SW480 (cell line): ENCODE measurements at places on chromosomes 11 and 22.

GRCh38 chr11:13772223-13773046 lies 104.0 kb downstream of the FAR1 start:
- DNase-seq: peak; percentile 74

DNA sequence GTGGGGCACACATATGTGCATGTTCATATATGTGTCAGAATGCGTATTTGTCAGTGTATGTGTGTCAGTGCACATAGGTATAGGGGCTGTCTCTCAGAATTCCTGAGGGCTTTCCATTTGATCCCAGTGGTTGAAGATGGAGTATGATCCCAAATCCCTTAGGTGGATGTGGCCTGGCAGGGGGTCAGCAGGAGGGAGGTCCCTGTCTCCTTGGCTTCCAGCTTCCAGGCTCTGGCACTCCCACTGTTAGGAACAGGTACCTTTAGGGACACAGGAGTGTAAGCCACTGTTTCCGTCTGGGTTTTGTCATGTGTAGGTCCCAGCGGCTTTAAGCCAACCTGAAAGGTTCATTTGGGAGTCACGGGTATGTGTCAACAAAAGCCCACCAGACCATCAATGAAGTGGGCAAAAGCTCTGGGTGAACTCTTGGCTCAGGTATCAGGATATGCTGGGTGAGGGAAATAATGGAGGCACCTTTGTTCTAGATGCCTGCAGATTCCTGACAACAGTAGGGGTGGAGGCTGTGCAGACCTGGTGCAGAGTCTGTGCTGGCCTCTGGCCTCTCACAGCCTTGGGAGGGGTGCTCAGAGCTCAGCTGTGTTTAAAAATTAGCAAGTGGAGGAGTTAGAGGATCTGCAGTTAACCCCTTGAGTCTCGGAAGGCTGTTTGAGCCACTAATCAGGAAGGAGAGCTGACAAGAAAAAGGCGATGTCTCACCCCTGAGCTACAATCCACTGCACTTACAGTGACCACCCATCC lies 9.0 kb downstream of the KCNQ1OT1 start:
- no peak for DNase-seq

GRCh38 chr11:115627666-115628460 lies 123.6 kb upstream of the CADM1 start:
- no peak for DNase-seq

DNA sequence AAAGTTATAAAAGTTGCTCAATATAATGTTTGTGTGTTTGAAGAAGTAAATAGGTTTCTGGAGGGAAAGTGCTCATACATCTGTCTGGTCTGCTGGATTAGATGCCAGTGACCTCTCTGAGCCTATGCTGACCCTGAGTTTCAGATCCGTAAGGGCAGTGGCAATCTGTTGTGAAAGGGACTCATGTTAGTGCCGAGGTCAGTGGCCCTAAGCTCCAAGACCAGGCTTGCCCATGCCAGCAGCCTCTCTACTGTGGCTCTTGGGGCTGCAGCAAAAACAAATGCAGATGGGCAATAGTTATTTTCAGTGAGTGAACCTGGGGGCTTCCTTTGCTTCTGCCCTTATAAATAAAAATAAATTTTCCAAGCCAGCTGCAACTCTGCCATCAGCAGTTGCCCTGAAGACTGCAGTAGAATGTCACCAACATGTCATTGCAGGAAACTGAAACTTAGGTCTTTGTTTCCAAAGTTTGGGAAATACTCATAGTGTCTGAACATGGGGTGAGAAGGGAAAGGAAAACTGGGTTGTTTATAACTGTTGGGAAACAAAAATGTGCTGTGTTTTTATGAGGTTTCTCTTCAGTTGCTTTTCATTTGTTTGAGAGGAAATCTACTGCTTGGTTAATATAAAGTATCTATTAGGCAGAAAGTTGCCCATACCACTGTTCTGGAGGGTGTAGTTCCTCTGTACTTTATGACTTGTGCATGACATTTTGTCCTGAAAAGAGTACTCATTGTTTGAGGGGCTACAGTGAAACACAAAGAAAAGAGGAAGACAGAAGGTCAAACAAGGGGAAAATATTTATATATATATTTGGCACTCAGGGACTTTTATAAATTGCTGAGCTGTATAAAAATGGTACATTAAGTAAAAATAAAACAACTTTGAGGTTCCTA lies 9.5 kb upstream of the MS4A4E start:
- no peak for DNase-seq

DNA sequence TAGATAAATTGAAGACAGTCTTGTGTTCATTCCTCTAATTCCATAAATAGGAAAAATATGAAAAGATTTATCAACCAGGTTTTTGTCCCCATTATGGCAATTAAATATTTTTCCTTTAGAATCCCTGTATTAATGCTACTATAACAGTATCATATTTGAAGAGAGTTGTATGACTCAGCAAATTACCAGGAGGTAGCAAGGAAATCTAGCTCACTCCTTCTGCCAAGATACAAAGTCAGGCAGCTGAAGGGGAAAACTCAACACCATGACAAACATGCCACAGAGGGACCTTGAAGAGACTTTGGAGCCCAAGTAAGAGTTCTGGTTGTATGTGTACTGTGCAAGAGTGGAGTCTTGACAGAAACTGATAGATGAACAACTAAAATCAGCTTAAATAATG lies 143.3 kb downstream of the GUCY1A2 start:
- no peak for DNase-seq

DNA sequence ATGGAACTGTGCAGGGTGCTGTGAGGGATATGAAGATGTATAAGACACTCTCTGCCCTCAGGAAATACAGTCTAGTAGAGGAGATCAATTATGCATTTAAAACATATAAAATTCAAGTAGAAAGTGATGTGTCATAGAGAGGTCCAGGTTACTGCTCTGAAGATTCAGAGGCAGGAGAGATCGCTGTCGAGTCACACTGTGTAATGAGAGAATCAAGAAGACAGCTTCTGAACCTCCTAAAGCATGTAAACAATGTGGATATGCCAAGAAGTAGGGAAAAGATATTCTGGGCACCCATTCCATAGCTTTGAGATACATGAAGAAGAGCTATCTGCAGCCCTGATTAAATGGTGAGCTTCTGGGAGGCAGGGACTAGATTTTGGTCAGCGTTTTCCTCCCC lies 16.7 kb downstream of the SSH3 start:
- DNase-seq: no peak

GRCh38 chr22:42825796-42826195 lies 31.3 kb downstream of the ARFGAP3 start:
- DNase-seq: no peak

DNA sequence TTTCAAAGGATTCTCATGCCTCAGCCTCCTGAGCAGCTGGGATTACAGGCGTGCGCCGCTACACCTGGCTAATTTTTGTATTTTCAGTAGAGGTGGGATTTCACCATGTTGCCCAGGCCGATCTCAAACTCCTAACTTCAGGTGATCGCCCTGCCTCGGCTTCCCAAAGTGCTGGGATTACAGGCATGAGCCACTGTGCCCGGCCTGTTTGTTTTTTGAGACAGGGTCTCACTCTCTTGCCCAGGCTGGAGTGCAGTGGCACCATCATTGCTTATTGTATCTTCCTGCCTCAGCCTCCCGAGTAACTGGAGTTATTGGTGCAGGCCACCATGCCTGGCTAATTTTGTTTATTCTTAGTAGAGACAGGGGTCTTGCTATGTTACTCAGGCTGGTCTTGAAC lies 8.1 kb downstream of the FADS2 start:
- DNase-seq: no peak

GRCh38 chr22:48378673-48379072 lies 1449.0 kb downstream of the BRD1 start:
- no peak for DNase-seq

GRCh38 chr11:7520011-7520942 lies 6.5 kb downstream of the PPFIBP2 start:
- DNase-seq: no peak

GRCh38 chr11:35494957-35495490 lies 30.4 kb downstream of the PAMR1 start:
- DNase-seq: no peak

DNA sequence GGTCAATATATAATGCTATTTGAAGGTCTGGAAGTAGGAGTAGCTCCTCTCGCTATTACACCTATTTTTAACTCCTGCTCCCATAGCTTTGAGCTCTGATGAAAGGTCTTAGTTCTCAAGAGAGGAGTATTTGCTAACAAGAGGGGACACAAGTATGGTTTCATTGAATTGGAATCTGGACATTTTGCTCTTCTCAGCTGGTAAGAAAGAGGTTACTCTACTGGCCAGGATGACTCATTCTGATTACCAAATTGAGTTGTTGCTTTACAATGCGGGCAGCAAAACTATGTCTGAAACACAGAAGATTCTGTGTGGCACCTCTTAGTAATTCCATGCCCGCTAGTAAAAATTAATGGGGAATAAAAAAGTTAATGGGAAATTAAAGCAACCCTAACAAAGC lies 63.6 kb upstream of the EP300 start:
- peak; percentile 53 for DNase-seq

- peak; percentile 11 for DNase-seq
Observed at GRCh38 chr11:87878373-87878825, 296.8 kb downstream of the RAB38 start.

DNA sequence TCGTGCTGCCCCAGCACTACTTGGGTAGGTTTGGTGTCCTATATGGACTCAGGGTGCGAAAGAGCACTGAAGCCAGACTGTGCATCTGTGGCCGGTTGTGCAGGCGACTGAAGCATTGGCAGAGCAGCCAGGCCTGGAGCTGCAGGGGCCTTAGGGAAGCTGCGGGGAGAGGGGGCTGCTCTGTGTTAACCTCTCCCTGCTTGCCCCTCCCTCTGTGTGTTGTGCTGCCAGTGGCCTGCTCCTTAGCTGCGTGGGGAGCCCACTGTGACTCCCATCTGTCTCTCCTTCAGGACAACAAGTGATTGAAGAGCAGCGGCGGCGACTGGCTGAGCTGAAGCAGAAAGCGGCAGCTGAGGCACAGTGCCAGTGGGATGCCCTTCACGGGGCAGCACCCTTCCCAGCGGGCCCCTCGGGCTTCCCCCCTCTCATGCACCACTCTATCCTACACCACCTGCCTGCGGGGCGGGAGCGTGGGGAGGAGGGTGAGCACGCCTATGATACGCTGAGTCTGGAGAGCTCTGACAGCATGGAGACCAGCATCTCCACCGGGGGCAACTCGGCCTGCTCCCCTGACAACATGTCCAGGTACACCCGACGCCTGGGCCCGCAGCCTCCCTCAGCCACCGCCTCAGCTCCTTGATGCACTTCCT lies 34.3 kb downstream of the TREH start:
- no peak for DNase-seq

DNA sequence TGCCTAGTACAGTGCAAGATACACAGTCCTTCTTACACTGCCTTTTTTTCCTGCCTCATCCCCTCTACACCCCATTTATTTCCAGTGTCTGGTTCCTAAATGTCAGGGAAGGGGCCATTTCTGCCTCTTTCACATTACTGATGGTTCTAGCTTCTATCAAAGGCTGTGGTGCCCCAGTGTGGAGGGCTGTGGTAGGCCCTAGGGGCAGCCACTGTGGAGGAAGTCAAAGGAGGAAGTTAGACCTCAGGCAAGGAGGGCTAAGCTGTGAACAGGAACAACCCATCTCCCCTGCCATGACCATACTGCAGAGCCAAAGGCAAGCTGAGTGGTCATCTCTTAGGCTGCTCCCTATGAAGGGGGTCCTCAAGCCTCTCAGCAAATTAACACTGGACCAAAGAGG lies 81.9 kb upstream of the CRTAM start:
- DNase-seq: no peak

DNA sequence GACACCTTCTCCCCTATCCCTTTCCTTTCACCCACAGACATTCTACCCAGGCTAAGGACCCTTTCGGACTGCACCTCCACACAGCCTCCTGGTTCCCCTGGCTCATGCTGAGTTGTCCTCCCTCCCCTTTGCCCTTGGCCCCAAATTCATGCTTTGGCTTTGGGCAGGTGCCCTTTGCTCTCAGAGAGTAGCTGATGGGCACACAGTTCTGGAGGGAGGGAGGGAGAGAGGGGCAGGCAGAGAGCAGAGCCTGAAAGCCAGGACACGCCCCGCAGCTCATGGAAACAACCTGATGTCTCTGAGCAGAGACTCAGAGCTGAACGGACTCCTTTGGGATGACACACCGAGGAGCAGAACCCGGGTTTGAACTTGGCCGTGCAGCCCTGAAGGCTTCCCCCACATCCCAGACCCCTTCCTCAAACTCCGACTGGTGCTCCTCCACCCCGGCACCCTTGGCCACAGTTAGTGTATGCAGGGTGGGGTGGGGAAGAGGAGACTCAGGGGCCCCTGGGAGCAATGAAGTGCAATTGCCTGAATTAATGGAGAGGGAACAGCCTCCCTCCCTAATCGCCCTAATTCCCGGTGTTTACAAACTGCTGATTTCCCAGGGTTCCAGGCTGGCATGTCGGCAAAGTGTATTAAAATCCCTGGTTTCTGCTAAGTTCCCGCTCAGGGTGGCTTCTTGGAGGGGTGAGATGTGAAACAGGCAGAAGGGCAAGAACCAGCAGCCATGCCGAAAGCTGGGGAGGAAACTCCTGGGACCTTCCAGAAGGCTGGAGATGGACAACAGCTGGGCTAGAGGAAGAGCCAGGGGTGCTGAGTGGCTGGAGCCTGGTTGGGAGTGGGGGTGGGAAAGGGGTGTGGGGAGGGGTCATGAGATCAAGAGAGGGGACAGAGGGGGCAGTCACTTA lies 71.2 kb upstream of the SHISAL1 start:
- DNase-seq: no peak

- DNase-seq: no peak
Observed at GRCh38 chr22:49176956-49177355, 650.7 kb downstream of the BRD1 start.

DNA sequence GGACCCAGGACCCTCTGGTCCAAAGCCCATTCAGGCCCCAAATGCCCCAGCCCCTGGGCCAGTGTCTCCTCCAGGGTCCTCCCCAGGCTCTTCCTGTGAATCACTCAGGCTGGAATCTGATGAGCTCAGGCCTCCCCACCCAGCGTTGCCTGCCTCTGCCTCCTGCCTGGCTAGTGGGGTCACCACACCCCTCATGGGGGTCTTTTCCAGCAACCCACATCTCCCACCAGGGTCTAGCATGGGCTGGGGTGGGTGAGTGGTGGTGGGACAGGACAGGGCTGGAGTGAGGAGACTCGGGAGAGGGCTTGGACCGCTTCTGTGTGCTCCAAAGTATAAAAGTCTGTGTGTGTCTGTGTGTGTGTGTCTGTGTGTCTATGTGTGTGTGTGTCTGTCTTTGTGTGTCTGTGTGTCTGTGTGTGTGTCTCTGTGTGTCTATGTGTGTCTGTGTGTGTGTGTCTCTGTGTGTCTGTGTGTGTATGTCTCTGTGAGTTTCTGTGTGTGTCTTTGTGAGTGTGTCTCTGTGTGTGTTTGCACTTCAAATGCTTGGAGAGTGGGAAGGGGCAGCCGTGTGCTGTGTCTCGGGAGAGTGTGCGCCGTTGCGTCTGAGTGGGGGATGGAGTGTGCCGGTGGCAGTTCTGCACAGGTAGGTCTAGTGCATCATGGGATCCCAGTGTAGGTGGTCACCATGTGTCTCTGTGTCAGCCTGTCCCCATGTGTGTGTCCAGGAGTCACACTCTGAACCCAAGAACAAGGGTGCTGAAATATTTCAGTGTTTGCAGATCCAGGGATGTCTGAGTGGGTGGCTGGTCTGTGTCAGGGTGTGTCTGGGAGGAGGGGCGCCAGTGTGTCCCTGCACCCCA lies 8.8 kb downstream of the RIN1 start:
- peak; percentile 28 for DNase-seq

- DNase-seq: no peak
Observed at GRCh38 chr11:17471501-17471900, 5.1 kb downstream of the ABCC8 start.
